ENCODE measurements at places on chromosomes 1 and 21.

GRCh38 chr1:36304970-36305914 is 926 bp upstream of the SH3D21 start:
- no peak for DNase-seq

DNA sequence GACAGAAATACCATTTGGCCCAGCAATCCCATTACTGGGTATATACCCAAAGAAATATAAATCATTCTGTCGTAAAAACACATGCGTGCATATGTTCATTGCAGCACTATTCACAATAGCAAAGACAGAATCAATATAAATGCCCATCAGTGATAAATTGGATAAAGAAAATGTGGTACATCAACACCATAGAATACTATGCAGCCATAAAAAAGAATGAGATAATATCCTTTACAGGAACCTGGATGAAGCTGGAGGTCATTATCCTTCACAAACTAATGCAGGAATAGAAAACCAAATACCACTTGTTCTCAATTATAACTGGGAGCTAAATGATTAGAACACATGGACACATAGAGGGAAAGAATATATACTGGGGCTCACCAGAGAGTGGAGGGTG is 109.6 kb upstream of the SLC35F3 start:
- DNase-seq: no peak

DNA sequence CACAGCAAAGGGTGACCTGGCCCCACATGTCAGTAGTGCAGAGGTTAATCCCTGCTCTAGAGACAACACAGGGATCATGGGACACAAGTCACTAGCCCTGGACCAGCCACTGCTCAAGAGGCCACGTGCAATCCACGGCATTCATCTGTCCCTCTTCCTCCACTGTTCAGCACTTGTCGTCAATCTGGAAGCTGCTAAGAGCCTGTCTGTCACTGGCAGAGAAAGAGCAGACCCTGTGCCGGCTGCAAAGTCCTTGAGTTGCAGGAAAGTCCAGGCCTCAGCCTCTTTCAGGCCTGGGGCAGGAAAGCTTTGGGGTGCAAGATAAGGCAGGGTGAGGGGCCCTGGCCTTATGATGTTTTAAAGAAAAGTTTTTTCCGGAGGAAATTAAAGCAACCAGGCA is 16.7 kb downstream of the CELA2B start:
- no peak for DNase-seq

DNA sequence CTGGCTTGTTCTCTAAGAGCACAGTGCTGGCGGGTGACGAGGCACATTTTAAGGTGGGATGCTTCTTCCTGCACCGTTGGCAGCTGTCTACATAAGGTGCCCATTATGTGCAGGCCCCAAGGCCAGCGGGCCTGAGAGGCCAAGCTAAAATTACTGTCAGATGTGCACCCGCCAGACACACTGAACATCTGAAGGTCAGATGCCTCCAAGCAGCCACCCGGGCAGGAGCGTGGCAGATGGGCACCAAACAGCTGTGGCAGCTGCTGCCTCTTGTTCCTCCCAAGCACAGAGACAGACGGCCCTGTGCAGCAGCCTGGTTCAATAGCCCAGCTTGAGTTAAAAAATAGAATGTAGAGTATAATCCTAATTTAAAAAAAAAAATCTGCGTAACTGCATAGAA is 211.9 kb upstream of the EDN2 start:
- DNase-seq: no peak

GRCh38 chr1:31954607-31955283 is 16.6 kb upstream of the PTP4A2 start:
- no peak for DNase-seq

All from cortex of kidney (tissue), 1 donor.